ENCODE measurements at places on chromosomes 1 and 21.

DNA sequence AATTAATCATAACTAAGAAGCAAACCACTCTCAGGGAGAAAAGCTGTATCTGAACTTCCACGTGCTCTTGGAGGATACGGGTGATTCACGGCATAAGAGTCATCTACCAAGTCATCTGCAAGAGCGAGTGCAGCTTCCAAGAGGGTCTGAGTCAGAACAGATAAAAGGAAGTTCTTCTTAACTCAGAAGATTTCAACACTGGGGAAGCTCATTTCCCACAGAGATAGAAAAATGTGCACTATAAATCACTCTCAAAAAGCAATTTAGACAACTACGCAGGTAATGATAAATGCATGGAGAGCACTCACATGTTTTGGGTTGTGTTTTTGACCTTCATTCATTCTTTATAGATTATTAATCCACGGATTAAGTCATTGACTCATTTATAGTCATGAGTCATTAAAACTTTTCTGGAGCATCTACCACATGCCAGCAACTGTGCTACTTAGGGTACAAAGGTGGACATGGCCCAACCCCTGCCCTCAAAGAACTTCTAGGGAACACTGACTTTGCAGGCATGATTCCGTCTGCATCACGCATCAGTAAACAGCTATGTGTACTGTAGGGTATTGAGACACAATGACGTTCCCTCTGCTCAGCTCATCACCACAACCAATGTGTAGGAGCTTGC is 20.8 kb downstream of the KCNJ15 start:
- peak; percentile 8 for DNase-seq

DNA sequence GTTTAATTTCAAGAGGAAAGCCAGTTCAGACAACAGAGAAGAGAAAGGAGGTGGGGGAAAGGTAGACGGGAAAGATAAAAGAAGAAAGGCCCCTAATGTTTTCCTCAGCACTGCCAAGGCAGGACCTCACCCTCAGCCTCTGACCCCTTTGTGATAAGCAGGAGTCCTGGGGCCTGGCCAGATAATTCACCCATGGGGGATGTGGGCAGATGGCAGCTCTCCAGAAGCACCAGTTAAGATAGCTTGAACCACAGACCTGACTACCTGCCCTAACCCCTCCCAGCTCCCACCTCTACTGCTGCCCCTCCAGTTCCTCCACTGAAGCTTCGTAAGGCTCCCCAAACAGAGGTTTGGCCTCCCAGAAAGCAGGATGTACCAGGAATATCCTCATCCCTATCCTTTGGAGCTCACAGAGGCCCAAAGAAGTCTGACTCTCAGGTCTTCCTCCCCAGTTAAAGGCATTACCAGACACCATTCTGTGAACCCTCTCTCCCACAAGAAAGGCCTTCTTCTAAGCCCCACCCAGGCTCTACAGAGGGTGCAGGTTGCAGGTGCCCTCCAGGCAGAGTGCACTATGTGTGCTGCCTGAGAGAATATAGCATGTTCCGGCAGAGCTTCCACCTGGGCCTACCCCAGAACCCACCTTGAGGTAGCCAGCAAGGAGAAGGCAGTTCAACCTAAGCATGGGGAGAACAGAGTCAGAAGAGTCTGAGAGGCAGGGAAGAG is 9.2 kb upstream of the SNAPIN start:
- no peak for DNase-seq

DNA sequence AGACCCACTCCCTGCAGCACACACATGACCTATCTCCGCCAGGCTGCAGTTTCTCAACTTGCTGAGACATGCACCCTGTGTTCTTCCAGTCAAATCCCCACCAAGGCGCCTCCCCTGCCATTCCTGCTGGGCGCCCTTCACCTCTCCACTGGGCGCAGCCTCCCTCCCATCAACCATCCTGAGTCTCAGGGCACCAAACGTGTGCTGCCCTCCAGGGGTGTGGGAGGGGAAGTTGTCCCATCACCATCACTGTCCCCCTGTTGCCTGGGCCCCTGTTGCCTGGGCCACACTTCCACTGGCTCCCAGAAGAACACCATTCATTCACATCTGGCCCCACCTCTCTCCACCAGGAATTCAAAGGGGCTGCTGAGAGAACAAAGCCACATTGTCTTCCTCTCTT is 44.9 kb upstream of the EFHD2 start:
- peak; percentile 19 for DNase-seq

DNA sequence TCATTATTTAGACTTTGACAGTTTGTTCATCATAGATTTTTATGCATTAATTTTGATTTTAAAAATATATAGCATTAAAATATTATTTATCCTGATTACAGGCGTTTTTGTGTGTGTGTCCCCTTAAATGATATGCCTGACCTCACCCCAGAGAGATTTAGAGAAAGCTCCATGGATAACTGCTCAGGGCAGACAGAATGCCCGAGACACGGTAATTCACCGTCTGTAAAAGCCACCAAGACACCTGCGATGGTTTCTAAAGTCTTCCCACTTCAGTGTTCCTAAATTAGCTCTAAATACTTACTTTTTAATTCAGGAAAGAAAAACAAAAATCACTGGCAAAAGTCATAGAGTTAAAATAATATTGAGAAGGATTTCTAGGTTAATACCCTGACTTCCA is 350.6 kb upstream of the RUNX1 start:
- no peak for DNase-seq

- DNase-seq, result no peak
These were observed 11.1 kb upstream of the MSTO1 start for GRCh38 chr1:155598842-155599331.

- DNase-seq, result no peak
These were observed 3.6 kb upstream of the FHAD1 start for GRCh38 chr1:15243275-15244043.

- DNase-seq, result no peak
These were observed 5.1 kb downstream of the SYDE2 start for GRCh38 chr1:85195703-85196102.

- DNase-seq, result no peak
These were observed 1.9 kb upstream of the DCAF6 start for GRCh38 chr1:167934426-167935215.

GRCh38 chr21:31604591-31605190 is 54.8 kb upstream of the SOD1 start:
- peak; percentile 69 for DNase-seq

GRCh38 chr1:218266356-218266755 is 18.7 kb upstream of the RRP15 start:
- DNase-seq, result no peak

DNA sequence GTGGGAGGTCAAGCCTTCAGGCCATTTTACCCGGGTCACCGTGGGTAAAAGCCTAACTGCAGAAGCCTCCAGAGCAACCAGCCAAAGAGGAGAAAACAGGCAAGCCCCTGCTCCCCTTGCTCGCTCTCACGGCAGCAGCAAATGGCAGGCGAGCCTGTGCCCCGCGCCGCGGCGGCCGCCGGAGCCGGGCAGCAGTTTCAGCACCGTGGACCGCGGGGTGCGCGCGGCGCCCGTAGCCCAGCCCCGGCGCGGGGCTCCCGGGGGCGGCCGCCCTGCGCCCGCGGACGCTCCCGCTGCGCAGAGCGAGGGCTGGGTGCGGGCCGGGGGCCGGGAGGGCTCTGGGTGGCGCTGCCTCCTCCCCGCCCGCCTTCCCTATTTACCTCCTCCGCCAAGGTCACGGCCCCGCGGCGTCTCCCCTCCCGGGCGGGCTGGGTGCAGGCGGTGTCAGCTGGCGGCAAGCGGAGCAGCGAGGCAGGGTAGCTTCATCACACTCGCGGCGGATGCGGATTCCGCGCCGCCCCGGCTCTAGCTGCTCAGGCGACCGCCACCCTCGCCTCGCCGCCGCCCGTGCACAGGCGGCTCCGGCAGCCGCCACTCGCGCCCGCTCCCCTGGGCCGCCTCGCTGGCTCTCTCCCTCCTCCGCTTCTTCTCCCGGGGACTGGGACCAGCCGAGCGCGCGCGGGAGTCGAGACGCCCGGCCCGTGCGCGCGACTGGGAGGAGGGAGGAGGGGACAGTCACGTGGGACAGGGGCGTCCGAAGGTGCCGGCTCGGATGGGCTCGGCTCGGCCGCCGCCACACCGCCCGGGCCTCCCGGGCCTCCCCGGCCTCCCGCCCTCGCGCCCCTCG is at the start of gene RGS7:
Gene RGS7 (minus strand): TSS at position 687 of the 847 bp plus-strand sequence.
- no peak for DNase-seq

DNA sequence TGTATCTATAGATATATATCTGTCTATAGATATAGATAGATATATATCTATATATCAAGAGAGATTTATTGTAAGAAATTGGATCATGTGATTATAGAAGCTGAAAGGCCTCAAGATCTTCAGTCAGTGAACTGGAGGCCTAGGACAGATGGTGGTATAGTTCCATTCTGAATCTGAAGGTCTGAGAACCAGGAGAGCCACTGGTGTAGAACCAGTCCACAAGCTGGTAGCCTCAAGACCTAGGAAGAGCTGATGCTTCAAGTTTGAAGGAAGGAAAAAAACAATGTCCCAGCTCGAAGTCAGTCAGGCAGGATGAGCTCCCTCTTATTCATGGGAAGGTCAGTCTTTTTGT is 213.2 kb upstream of the JUN start:
- no peak for DNase-seq

DNA sequence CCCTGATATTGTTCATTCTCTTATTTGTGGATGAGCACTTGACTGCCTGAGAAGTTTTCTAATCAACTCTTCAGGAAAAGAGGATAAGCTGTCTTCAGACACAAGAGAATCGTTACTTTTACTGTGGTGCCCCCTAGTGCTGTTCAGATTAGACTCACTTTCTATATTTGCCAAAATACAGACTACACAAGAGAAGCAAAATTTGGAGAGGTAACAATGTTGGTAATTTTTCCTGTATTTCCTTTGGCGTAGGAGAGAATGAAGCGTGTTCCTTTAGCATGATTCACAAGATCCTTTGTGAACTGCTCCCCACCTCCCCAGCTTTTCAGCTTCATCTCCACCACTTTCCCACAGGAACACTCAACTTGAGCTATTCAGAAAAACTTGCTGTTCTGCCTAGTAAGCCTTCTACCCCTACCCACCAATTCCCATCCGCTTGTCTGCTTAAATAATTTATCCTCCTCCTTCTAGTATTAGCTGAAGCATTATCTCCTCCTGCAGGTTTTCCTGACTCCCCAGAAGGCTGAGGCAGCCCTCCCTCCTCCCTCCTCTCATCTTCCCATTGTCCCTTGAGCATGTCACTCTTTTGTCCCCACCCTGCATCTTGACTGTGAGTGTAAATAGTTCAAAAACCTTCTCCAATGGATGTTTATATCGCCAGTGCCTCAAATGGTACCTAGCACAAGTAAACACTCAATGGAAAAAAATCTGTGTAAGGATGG is 4.5 kb downstream of the TNFSF4 start:
- DNase-seq, result peak; percentile 34

GRCh38 chr1:24321697-24322469 is 2.7 kb downstream of the GRHL3 start:
- peak; percentile 69 for DNase-seq

DNA sequence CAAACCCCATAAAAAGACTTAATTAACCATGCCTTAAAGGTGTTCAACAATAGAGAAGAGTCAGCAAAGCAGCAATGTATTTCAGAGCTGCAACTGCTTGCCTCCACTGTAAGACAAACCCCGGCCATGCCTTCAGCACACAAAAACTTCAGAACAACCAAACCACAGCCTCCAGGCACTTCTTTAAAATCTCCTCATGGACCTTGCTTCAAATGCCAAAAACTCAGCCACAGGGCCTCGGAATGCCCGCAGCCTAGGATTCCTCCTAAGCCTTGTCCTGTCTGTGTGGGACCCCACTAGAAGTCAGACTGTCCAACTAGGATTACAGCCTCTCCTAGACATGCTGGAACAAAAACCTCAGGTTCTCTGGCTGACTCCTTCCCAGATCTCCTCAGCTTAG is 208.1 kb upstream of the DUSP10 start:
- no peak for DNase-seq

GRCh38 chr21:16211339-16212303 is 481.8 kb downstream of the USP25 start:
- DNase-seq, result no peak

All from CD4-positive, alpha-beta T cell treated with Interleukin-21 for 1 hour (primary cell).